ENCODE measurements at places on chromosomes 3 and 15.

DNA sequence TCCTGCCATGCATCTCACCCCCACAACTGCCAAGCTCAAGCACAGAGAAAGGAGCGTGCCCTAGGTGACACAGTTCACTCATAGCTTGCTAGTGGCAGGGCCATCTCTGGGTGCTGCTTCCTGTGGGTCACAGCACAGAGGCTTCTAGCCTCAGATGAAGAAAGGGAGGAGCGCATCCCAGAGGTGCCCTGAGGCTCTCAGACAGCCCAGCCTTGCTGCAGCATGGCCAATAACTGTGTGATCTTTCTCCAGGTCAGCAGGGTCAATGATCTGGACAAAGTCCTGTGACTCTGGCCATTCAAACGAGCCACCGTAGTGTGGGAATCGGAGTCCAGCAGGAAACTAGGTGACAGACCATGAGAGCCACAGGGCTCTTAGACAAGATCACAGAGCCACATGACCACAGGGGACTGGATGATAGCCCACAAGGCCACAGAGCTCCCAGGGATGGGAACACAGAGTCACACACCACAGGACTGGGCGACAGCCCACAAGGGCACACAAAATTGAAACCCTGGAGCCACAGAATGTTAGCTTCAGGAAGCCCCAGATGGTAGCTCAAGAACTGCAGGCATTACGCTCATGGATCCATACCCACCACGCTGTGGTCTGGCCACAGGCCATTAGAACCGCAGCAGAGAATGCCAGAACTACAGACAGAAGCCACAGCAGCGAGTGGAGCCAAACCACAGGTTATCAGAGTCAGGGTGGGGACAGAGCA, 25.9 kb upstream of the GRIP2 start:
- no peak for DNase-seq

DNA sequence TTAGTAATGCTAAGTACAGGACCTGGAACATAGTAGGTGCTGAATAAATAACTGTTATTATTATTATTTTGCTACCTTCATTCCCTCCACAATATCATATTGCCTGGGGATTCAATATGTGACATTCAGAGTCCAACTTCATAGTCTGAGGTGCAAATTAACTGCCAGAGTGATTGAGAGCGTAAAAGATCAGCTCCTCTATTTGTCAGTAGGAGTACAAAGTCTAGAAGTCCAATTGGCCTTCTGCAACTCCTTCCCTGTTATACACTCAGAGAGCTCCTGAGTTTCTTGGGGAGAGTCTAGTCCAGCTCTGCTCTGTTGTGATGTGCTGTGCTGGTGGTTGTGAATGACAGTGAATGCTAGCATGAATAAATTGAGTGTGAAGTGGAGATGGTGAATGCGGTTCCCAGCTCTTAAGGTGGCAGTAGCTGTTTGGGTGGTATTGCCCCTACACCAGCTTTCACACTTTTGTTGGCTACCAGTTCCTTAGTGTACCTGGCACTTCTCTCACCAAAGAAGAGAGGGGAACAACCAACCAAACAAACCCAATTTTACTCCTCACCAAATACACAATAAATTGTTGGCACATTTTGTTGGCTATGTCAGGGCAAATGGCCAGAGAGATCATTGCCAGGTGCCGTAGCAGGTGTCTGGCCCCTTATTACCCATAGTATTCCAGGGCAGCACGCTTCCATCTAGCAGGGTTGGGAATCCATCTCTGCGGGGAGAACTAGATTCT, 270.1 kb upstream of the TBL1XR1 start:
- no peak for DNase-seq

- DNase-seq = no peak
These were observed 823.0 kb downstream of the CADM2 start for GRCh38 chr3:85781806-85782205.

- no peak for DNase-seq
These were observed 88.2 kb upstream of the ZNF385D start for GRCh38 chr3:21839176-21839575.

- DNase-seq = no peak
These were observed 7.4 kb upstream of the EIF4E3 start for GRCh38 chr3:71732637-71733036.

GRCh38 chr3:111072031-111072921, 660 bp downstream of the NECTIN3 start:
- DNase-seq = peak; percentile 33

DNA sequence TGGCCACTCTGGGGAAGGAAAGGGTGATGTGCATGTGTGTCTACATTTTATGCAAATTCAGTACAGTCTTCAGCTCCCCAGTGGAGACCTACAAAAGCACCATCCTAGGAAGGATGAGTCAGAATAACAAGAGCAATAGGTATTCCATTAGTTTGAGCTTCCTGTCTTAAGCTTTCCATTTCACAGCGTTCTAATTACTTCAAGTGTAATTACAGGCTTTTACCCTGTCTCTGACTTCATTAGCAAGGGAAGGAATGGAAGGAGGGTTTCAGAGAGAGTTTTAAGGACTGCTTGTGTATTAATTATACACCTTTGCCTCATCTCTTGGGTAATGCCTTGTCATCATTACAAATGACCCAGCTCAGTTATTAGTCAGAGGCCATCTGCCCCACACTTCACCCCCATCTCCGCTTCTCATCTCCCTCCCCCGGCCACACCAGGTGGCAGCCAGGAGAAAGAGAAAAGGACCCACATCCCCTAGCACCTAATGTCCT, 202.8 kb upstream of the MRPL3 start:
- no peak for DNase-seq

DNA sequence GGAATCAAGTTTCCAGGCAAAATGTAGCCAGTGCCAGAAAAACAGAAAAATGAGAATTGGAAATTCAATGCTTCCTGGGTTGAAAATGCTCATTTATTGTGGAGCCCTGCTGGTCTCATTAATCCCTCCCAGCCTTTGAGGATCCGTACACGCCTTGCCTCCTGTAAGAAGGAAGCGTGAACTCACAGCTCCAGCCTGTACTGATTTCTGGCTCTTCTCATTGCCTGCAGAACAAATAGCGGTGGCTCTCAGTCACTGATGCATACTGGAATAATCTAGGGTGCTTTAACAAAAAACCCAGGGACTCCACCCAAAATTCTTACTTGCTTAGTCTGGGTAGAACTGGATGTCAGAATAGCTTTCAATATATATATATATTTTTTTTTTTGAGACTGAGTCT, 29.3 kb upstream of the SLC24A5 start:
- DNase-seq = no peak

GRCh38 chr3:144437989-144438388, 466.4 kb downstream of the DIPK2A start:
- DNase-seq = peak; percentile 8

- no peak for DNase-seq
These were observed 127.0 kb upstream of the ICE2 start for GRCh38 chr15:60605879-60606307.

- no peak for DNase-seq
These were observed 48.5 kb downstream of the TJP1 start for GRCh38 chr15:29773816-29774215.

DNA sequence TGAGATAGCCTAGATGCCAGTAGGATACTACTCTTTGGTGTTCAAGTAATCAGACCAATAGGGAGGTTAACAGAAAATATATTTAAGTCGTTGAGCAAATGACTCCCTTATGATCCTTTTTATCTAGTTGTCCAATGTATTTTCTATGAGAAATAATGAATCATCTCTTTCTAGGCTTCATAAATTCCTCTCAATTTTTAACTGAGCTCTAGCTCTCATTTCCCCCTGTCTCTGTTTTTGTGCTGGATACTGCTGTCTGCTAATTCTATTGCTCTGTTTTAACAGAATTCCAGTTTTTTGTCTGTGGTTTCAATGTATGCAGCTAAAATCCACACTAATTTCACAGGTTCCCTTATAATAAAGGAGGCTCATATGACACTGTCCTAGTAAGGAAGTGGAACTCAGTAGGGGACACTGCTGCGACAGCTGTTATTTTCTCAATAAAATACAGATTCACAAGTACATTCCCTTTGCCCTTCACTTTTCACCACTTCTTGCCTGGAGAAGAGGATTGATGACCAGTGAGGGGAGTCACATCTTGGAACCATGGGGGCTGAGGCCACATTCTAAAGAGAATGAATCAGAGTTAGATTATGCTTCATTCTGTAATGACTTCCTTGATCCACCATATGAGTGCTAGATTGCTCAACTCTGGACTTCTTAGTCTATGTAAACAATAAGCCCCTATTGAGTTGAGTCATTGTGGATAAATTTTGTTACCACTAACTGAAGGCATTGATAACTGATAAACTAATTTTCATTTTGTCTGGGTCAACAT, 558.7 kb upstream of the KCNMB2 start:
- DNase-seq = no peak

- no peak for DNase-seq
These were observed 174.7 kb upstream of the IL12A start for GRCh38 chr3:159813822-159814531.

GRCh38 chr3:156456771-156457224, 98.1 kb downstream of the SSR3 start:
- DNase-seq = no peak

GRCh38 chr3:12810013-12810780, 13.7 kb downstream of the CAND2 start:
- DNase-seq = peak; percentile 94

GRCh38 chr3:100602506-100603444, 6.6 kb upstream of the ADGRG7 start:
- no peak for DNase-seq

GRCh38 chr3:37588758-37589157, 272.9 kb upstream of the CTDSPL start:
- DNase-seq = no peak

DNA sequence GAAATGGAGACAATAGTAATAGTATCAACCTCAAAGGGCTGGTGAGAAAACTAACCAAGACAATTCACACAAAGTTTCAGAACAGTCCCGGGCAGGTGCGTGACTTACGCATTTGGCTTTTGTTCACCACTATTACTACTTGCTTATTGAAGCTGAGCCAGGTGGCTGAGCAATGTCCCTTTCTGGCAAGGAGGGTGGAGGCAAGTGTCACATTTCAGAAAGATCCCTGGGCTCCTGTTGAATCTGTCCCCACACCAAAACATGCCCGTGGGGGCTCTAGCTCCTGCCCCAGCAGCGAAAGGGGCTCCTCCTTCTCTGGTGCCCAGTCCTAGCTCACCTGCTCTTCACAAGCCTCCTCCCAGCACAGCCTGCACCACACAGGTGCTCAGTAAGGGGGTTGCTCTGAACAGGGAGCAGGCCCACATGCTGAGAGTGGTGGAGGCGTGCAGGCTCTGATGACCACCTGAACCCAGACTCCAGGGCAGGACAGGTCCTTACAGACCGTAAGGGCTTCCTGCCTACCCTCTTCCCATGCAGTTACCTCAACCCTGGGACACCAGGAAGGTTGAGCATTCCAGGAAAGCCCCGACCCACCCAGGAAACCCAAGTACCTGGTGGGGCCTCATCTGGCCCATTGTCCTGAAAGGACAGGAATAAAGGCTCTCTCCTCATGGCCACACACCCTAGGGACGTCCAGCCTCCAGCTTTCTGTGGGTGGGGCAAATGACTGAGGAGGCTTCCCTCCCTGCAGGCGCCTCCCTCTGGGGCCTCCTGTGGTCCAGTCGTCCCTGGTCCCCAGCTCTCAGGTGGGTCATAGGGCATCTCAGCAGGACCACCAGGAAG, 32.6 kb downstream of the SEMA7A start:
- no peak for DNase-seq

GRCh38 chr3:142120707-142121106, 28.6 kb downstream of the TFDP2 start:
- no peak for DNase-seq

DNA sequence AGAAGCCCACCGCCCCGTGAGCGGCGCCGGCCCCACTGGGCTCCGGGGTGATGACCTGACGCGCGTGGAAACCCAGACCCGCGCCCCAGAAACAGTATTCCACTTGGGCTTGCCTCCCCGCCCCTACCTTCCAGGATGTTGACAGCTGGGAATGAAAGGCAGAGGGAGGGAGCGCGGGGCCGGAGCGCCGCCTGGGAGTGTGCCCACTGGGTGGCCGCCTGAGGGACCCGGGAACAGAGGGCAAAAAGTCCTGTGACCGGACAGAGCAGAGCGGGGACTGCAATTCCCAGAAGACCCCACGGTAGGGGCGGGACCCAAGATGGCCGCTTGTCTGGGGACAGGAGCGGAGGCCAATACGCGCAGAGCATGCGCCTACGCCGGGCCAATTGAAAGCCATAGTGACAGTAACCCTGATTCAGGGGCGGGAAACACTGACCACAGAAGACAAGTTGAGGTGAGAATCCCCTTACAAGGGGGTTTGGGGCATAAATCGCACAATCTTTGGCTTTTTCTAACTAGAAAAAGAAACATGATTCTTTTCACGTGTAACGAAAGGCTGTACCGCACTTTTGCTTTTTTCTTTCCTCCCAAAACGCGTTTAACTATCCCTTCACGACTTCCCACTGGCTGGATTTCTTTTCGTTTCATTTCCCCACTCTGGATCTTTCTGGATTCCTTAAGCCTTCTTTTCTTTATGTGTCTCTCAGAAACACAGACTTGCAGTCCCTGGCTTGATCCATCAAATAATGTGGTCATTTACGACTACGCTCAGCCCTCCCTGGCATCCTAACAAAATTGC, at the start of gene FHIT:
Gene FHIT, minus strand, starts transcription at position 279 of the 799 bp plus-strand sequence.
- peak; percentile 96 for DNase-seq

DNA sequence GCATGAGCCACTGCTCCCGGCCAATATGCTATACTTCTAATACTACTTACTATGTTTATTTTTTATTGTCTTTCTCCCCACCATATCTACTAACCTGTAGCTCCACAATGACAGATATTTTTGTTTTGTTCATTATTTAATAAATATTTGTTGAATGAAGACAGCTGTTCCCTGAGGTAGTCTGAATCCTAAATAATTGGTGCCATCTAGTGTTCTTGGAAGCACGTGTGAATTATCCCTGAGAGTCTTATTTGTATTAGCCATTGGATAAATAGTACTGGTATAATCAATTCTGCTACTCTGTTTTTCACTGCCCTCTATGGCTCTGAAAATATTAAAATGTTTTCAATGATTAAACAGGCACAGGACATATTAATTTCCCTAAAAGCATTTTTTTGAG, 5.6 kb upstream of the APPL1 start:
- no peak for DNase-seq

DNA sequence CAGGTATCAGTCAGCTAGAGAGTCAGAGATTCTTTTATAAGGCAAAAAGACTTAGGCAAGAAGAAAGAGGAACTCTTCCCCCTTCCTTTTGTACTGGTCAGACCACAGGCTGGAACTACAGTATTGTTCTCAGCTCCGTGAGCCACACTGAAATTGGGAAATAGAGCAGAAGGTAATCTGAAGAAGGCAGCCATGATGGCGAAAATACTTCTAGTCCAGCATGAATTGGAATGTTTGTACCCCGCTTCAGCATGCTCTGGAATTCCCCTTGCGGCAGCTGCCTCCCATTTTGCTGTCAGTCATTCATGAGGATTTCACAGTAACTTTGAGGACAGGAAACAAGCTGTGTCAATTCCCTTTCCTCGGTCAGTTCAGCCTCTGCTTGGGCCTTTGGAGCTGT, 96.2 kb downstream of the CORO2B start:
- DNase-seq = peak; percentile 6

- DNase-seq = no peak
These were observed 1304.5 kb upstream of the GBE1 start for GRCh38 chr3:83065851-83066460.
